ENCODE measurements at places on chromosomes 1 and 21.

- no peak for DNase-seq
Measured at GRCh38 chr1:20115479-20115878, 3.9 kb downstream of the PLA2G2D start.

GRCh38 chr1:222168621-222169020 lies 379.3 kb downstream of the HHIPL2 start:
- no peak for DNase-seq

GRCh38 chr1:159884296-159884695 lies 15.7 kb downstream of the CFAP45 start:
- DNase-seq: no peak

DNA sequence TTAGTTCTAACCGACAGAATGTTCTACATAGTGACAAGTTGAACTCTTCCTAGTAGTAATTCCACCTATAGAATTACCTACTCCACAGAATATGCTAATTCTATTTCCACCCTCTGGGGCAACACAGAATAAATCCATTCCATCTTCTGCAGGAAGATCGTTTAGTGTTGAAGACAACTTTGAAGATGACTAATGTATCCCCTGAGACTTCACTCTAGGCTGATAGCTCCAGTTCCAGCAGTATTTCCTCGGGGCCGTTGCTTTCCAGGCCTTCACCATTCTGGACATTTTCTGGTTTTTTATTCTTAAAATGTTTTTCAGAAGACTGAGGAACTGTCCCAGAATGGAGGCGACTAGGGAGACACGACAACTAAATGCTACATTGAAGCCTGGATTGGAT lies 61.0 kb upstream of the CSF1 start:
- no peak for DNase-seq

Data from hematopoietic multipotent progenitor cell treated with erythropoietin and hydrocortisone succinate and interleukin-3 and kit ligand, for 6 days (in vitro differentiated cells).